ENCODE measurements at places on chromosomes 4 and X. TPM values are rescaled to one million over a fixed set of nuclear protein-coding genes. Genes with fewer than 3 reads are reported as not detected.

DNA sequence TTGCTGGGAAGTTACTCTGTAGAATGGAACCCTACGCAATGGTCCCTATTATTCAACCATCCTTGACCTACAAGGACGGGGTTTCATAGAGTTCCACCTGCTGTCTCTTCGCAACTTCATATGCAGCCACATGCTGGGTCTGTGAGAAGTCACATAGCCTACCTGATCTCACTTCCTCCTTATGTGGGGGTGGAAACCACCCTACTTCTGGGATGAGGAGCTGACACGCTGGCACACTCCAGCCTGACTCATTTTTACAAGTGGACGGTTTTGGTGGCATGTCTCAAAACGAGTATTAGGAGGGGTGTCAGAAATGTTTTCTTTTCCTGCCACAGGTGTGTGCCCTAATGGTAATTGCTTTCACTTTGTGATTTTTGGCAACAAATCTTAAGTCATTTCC is 36.8 kb upstream of the ARSD start:
- DNase-seq: no peak

GRCh38 chr4:153004081-153004850 is 68.1 kb downstream of the FHDC1 start:
- no peak for DNase-seq

DNA sequence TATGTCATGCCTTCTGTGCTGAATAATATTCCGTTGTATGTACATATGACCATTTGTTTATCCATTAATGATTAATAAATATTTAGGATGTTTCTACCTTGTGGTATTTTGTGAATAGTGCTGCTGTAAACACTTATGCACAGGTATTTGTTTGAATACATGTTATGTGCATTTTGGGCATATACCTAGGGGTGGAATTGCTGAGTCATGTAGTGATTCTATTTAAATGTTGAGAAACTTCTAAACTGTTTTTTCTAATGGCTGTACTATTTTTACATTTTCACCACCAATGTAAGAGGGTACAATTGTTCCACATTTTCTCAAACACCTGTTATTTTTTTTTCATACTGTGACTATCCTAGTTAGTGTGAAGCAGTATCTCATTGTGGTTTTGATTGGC is 1318.6 kb downstream of the TECRL start:
- no peak for DNase-seq

The NHS gene
- 17.9 TPM for polyA plus RNA-seq

GRCh38 chrX:47815901-47816845 is 20.5 kb upstream of the ZNF81 start:
- no peak for DNase-seq

The KIT gene
- 18.4 TPM for polyA plus RNA-seq

DNA sequence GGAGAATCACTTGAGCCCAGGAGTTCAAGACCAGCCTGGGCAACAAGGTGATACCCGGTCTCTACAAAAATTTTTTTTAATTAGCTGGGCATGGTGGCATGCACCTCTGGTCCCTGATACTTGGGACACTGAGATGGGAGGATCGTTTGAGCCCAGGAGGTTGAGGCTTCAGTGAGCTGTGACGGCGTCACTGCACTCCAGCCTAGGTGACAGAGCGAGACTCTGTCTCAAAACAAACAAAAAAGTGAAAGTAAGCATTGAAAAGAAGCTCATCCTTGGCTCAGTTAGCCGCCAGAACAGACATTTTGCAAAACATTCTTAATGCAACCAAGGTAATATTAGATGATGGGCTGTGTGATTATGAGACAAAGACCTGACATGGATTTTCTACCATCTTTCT is 223.3 kb upstream of the VCX3A start:
- no peak for DNase-seq

DNA sequence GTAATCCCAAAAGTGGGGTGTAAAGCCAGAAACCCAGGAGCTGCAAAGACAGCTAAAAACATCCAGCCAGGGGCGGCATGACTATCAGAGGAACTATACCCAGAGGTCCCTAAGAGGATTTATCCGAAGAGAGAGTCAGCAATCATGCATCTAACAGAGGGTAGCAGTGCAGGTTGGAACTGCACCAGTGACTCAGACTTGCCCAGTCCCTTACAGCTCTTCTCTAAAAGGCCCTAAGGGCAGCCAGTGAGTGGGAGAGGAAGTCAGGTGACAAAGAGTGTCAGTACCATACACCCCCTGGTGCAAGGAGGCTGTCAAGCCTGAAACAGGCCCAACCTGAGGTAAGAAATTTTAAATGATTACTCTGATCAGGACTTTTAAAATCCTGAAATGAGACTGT is 88.1 kb downstream of the CAMK2D start:
- no peak for DNase-seq

The CACNA1F gene
- polyA plus RNA-seq: 0.45 TPM
